ENCODE measurements at places on chromosomes 5 and 9. TPM values are rescaled to one million over a fixed set of nuclear protein-coding genes. Genes with fewer than 3 reads are reported as not detected.

Gene FOXD1
- 7.4 TPM for total RNA-seq

Gene ADRA1B
- total RNA-seq: 0.93 TPM

Gene GPR151
- not detected for total RNA-seq

Gene PCDHGB1
- total RNA-seq: 12.5 TPM

Gene VCP
- total RNA-seq: 186 TPM

Gene RELL2
- 17.0 TPM for total RNA-seq

Gene PCDHB1
- total RNA-seq: 0.16 TPM

Data from testis (tissue), 5 donors.